DMS 273 treated with DMSO at 0.1 percent for 48 hours (cell line): ENCODE measurements at places on chromosomes 6 and 20.

- DNase-seq = no peak
These were observed 70.8 kb upstream of the FBXO30 start for GRCh38 chr6:145885431-145885830.

DNA sequence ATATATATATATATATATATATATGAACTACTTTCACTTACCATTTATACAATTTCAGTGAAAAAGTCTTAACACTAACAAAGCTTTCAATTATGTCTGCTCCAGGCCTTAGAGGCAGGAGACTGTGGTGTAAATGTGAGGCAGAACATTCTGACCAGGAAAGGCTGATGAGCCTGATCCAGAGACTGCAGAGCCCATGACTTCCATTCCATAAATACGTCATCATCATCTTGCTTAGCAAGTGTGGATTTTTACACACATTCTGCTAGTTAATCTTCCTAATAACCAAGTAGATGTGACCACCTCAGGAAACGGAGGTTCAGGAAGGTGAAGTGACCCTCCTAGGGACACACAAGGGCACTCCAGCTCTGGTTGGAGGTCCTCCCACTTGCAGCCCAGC, 14.9 kb downstream of the TRERF1 start:
- no peak for DNase-seq

DNA sequence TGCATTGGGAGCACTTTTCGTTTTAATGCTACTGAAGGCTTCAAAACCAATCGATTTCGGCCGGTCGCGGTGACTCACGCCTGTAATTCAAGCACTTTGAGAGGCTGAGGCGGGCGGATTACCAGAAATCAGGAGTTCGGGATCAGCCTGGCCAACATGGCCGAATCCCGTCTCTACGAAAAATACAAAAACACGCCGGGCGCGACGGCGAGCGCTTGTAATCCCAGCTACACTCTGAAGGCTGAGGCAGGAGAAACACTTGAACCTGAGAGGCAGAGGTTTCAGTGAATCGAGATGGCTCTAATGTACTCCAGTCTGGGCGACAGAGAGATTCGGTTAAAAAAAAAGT, 58.4 kb downstream of the TRIM38 start:
- DNase-seq = no peak

DNA sequence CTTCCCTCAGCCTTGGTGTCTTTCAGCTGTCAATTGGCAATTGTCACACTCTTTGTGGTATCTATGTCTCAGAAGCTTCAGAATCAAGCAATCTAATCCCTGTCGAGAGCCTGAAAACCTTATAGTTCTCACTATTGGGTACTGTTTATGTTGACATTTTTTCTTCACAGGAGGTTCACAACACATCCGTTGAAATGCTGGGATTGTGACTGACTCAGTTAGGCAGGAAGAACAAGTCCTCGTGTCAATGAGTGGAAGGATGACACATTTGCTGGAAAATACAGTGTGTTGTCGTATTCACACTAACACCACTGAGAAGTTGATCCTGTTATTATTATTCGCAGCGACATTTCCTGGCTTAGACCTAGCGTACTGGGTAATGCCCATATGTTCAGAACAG, 163.9 kb upstream of the CITED2 start:
- no peak for DNase-seq

GRCh38 chr6:165895421-165896165, 232.6 kb upstream of the PDE10A start:
- no peak for DNase-seq

DNA sequence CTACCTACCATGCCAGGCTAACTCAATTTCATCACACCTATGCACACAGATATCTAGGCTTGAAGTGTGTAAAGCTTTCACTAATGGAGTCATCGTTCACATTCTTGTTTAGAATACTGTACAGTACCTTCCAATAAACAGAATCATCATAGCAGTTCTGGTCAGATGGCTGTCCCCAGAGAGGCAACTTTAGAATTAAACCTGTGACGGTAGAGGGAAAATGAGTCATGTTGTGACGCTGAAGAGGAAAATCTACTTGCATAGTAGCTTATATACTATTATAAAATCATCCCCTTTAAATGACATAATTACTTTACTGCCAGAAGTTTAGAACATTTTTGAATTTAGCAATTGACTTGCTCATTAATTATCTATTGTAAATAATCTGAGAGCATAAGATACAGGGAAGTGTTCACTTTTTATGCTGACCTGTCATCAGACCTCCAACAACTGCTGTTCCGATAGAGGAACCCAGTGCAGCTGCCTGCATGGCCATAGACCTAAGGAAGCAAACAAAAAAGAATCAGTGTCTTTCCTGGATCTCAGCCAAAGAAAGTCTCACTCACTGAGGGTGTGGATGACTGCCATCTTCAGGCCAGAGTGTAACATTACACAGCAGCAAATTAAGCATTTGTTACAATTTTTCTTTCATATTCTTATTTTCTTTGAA, 29.8 kb downstream of the RHAG start:
- peak; percentile 55 for DNase-seq

- DNase-seq = no peak
These were observed 348.1 kb downstream of the ZFAND3 start for GRCh38 chr6:38167598-38167997.

DNA sequence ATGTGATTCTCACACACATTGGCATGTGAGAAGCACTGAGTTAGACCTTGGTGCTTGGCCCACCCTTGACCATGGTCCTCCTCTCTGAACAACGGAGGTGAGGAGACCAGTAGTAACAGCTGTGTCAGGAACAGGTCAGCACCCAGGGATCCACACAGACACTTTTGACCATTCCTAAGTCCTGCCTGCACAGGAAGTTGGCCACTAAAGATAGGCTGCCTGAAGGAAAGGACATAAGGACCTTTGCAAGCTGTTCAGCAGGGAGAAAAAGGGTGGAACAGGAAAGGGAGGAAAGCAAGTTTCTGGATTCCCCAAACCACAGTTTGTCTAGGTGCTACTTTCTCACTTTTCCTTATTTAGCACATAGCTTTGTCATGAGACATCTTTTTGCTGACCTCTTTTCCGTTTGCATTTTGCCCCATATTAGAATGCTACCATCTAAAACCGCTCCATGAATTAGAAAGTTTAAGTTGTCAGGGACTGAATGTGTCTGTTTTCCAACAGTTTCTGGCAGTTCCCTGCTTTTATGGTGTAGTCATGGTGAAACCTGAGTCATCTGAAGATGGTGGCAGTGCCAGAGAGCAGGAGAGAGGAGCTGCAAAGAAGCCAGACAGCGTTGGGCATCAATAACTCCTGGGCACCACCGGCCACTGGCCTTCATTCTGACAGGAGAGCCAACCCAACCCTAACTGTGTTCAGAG, 1.1 kb upstream of the CD109 start:
- no peak for DNase-seq

DNA sequence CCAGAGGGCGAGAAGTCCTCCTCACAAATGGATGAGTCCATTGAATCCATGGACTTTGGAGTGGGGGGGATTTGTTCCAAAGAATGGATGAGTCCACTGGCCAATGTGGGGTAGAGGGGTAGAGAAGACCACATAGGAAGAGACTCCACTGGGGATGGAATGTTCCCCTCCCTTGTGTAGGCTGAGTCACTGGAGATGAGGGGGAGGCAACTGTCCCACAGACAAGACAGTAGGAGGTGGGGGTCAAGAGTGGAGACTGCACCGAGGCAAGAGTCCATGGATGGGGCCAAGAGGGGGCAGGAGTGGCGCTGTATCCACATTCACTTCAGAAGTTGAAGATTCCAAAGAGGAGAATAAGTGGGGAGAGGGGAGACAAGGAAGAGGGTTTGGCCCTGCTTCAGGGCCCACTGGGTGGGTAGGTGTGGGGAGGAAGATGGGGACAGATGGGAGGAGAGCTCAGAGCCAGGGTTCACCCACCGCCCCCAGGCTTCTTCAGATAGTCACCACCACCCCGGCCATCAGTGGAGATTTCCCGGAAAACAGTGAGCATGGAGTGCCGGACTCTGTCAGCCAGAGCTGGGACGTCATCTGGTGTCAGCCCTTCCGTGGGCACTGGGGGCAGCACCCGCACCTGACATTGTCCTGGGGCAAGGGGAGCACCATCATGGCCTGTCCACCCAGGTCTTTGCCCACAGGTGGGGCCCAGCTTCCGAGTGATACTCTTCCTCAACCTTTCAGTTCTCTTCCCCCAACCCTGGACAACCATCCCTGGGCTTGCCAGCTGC, 4.6 kb downstream of the EGFL8 start:
- no peak for DNase-seq

GRCh38 chr20:43844778-43845614, 69.7 kb upstream of the TOX2 start:
- no peak for DNase-seq

DNA sequence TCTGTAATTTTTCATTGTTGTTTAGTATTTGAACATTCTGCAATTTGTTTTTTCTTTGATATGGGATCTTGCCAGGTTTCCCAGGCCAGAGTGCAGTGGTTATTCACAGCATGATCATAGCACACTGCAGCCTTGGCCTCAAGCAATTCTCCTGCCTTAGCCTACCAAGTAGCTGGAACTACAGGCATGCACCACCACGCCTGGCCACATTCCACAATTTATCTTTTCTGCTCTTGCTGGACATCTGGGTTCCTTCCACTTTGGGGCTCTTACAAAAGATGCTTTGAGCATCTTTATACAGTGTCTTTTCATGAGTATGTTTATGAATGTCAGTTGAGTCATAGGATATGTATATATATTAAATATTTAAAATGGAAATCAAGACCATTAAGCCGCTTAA, 42.0 kb downstream of the PGM3 start:
- no peak for DNase-seq

DNA sequence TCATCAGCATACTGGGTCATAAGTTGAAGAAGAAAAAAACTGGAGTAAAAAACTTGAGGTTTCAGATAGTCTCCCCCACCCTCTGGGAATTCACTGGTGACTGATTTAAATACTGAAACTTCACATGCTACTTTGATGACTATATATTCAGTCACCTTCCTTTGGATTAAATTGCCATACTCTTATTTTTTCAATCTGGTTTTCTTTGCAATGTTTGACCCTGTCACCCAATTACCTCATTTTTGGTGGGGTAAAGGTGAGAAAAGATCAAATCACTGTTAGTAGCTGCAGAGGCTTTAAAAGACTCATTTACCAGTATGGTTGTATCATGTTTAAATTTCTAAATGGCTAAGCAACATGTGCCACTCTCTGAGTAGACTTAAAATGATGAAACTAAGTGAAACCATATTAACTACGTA, 862.7 kb upstream of the FLRT3 start:
- DNase-seq = no peak

DNA sequence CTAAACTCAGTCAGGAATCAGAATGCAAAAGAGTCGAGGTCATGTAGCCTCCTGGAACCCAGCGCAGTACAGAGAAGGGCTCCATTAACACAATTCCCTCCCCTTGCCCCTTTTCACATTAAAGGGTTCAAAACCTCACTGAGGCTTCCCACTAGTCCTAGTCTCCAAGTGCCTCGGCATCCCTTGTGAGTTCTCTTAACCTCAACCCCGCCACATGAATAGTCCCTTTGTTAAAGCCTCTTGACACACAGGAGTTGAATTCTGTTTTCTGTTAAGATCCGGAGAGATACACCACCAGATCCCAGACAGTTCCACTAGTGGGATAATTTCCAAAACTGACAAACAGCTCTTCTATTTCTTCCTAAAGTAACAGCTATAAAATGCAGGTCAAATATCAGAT, 17.8 kb downstream of the PTPRT start:
- DNase-seq = no peak

DNA sequence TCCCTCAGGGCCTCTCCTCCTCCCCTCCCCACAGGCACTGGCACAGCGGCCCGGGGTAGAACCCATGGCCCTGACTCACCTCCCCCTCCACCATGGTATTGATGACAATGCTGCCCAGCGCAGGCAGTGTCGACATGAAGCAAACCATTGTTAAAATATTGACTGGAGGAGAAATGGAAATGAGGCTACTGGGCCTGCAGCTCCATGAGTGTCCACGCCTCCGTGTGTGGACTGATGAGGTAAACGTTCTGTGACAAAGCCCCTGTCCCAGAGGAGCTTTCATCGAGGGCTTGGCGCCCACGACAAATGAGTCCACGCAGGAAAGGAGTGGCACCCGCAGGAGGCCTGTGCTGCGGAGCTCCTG, 402.7 kb downstream of the TAF4 start:
- no peak for DNase-seq

GRCh38 chr6:29230666-29231065, 60.0 kb downstream of the OR2J2 start:
- no peak for DNase-seq

DNA sequence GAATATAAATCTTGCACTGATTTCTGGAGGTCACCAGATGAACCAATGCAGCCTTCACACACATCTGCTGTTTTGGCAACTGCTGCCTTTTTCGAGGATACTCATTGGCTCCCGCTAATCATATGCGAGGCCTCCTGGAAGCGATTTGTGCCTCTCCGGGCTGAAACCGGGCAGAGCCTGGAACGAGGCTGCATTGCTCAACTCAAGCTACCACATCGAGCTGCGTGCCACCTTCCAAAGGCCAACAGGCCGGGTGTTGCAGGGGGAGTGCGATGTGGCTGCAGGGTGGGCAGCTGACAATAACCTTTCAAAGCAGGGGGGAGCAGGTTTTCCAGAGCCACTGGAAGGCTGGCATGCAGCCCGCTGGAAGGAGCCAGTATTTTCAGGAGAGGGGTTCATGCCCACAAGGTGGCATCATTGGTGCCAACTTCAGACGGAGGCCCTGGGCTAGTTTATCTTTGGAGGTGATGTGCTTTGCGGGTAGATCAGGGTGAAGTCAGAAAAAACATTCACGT, 122.6 kb upstream of the IFNGR1 start:
- peak; percentile 95 for DNase-seq

GRCh38 chr6:139530561-139530960, 156.1 kb upstream of the CITED2 start:
- no peak for DNase-seq

DNA sequence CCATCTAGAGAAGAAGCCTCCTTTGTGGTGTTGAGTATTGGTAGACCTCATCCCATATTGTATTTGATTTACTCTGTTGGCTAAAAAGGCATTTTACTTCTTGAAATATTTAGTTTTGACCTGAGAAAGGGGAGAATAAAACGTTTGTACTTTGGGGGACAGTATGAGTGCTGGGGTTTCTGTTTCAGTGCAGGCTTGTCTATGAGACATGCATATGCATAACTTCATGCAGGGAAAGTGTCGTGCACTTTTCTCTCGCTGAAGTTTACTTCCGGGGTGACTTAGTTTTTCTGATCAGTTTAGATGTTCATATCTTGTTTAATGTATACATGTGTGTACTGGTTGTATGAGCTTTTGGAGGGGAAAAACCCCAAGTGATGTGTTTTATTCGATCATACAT, 59.5 kb downstream of the UTRN start:
- DNase-seq = no peak

- DNase-seq = no peak
These were observed 699 bp downstream of the PTPRT start for GRCh38 chr20:43188861-43189553.
